ENCODE measurements at places on chromosomes 1 and 21.

DNA sequence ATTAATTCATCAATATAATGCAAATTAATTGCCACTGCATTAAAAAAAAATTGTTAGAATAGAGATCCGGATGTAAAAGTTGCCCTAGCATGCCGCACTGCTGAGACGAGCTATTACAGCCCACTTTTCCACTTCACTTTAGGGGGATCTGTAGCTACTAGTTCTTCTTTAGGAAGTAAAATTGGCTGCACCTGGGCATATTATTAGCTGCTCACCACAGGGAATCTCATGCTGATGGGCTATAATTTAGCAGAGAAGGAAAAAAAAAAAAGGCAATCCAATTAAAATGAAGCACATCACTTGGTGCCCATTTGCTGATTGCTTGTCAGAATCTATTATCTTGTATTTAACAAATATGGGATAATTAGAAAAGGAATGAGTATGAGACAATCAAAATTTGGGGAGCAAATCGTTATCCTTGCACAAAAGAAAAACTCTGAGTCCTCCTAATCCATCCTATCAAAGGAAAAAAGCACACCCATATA lies 233.4 kb downstream of the DSCAM start:
- no peak for DNase-seq

DNA sequence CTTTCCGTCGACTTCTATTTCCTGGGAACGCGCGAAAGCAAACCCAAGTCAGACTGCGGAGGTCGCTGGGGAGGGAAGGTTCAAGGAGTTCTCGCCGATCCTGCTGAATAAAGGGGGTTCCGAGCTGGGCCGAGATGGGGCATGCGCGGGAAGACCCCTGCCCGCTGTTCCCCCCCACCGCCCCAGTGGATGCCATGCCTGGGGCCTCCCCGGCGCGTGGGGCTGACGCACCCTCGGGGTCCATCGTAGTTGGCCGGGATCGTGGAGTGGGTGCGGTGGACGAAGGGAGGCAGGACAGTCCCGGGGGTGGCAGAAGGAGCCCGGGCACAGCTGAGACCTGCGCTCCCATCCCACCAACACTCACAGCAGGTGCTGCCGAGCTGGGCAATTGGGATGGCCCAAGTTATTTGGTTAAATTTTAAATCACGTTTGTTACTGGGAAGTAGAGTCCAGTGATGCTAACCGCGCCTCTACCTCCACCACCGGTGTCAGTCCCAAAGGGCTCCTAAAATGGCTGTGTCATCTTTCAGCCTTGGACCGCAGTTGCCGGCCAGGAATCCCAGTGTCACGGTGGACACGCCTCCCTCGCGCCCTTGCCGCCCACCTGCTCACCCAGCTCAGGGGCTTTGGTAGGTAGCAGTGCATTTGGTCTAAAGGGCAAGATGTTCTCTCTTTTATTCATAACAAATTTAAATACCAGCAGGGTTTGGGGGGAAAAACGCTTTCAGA lies 801 bp downstream of the MX1 start:
- no peak for DNase-seq

DNA sequence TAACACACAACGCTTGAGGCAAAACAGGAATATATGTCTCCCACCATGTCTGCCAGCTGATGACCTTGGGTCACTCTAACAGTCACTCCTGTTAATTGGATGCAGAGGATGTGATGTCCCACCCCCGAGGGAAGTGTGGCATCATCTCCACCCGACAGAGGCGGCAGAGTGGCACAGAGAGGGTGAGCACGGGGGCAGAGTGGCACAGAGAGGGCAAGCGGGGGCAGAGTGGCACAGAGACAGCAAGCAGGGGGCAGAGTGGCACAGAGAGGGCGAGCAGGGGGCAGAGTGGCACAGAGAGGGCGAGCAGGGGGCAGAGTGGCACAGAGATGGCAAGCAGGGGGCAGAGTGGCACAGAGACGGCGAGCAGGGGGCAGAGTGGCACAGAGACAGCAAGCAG lies 44.3 kb downstream of the DISP3 start:
- no peak for DNase-seq

GRCh38 chr1:155196103-155196892 lies 11.4 kb downstream of the THBS3 start:
- no peak for DNase-seq

- no peak for DNase-seq
These were observed 251.9 kb downstream of the DPYD start for GRCh38 chr1:97668945-97669344.
